NCI-H1417 treated with DMSO at 0.1 percent for 48 hours (cell line): ENCODE measurements at places on chromosomes 6 and 20.

DNA sequence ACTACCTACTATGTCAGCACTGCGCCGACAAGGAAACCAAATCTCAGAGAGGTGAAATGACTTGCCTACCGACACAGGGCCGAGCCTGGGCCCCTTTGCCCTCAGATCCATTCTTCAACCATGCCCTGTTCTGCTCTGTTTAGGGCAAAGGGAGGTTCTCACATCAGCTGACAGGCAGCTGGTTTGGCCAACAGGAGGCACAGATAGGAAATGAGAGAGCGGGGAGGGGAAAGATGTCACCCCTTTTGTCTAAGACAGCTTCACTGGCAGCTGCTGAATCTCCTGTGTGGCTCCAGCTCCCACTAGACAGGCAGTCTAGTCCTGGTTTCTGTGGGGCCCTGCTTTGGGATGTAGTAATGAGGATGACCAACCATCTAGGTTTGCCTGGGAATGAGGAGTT is 158.7 kb downstream of the TMEM200A start:
- DNase-seq, result no peak

GRCh38 chr6:124530926-124531325 is 431.3 kb upstream of the RNF217 start:
- DNase-seq, result no peak

GRCh38 chr6:131909408-131910218 is 41.6 kb downstream of the CCN2 start:
- DNase-seq, result peak; percentile 41

- DNase-seq, result no peak
Observed at GRCh38 chr6:142827369-142827768, 117.6 kb downstream of the HIVEP2 start.

GRCh38 chr20:59137532-59137931 is 26.1 kb upstream of the ZNF831 start:
- no peak for DNase-seq

- no peak for DNase-seq
Observed at GRCh38 chr20:40860487-40860902, 168.1 kb upstream of the TOP1 start.

DNA sequence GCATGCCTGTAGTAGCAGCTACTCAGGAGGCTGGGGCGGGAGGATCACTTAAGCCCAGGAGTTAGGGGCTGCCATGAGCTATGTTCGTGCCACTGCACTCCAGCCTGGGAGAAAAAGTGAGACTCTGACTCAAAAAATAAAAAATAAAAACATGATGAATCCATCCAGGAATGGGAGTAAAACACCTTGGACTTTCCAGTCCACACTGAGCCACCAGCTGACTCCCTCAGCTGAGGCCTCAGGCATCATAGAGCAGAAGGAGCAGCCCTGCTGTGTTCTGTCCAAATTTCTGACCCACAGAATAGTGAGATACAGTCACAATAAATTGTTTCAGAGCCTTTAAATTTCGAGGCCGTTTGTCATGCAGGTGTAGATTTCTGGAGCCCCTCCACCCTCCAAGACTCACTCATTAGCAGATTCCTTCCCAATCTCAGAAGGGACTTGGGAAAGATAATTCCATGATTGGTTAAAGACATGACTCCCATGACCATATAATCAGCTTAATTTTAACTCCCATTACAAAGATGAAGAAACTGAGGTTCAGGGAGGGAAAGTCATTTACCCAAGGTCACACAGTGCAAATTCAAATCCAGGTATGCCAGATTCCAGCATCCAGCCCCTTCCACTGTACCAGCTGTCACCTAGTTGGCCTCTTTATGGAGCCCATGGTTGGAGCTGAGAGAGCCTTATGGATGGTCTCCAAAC is 9.0 kb upstream of the MMP9 start:
- DNase-seq, result no peak

GRCh38 chr20:48705240-48706115 is 122.3 kb downstream of the PREX1 start:
- no peak for DNase-seq

- DNase-seq, result no peak
Observed at GRCh38 chr6:12733876-12734275, 17.3 kb downstream of the PHACTR1 start.
